ENCODE measurements at places on chromosomes 13 and 19.

DNA sequence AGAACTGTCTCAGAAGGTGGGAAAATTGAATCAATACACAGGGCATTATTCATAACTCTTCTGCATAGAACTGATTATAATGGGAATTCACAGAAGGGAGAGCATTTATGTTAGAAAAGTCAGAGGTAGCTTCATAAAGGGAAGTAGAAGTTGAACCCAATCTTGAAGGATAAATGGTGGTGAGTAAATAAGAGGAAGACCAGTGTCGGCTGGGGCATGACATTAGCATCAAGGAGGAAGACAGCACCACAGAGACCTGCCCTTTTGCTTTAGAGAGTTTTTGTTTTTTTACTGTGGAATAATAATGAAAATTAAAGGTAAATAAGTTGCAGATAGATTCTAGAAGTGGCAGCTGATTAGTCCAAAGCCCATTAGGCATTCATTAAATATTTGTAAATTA lies 21.9 kb downstream of the CDC16 start:
- no peak for DNase-seq

DNA sequence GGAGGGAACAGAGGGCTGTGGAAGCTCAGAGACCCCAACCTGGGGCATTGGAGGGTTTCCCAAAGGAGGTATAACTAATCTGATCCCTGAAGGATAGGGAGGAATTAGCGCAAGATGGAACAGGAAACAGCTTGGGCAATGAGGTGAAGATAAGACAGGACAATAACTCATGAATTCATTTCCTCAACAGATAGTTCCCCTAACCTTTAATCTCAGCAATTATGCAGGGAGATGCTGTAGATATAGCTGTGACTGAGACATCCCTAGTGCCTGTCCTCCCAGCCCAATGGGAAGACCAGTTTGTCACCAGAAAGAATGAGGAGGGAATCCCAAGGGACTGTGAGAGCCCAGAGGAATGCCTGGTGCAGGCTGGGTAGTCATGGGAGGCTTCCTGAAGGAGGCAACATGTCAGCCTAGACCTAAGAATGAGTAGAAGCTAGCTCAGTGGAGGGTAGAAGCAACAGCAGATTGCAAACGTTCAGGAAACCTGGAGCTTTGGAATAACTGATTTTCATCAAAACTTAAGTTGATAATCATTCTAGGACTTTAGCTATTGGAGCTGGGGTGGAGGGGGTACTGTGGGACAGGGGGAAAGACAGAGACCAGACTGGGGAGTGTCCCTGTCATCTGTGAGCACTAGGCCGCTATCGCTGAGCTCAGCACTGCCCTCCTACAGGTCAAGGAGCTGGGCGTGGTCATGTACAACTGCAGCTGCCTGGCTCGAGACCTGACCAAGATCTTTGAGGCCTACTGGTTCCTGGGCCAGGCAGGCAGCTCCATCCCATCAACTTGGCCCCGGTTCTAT lies 18.8 kb downstream of the HIPK4 start:
- DNase-seq, result no peak

- DNase-seq, result no peak
Measured at GRCh38 chr13:99055281-99055680, 77.4 kb upstream of the DOCK9 start.

GRCh38 chr13:24050292-24050711 lies 110.2 kb upstream of the SPATA13 start:
- no peak for DNase-seq
